IPS DF 6.9 (cell line): ENCODE measurements at places on chromosomes 5 and 9.

GRCh38 chr5:94779684-94780083 lies 161.2 kb downstream of the SLF1 start:
- DNase-seq = no peak

- DNase-seq = no peak
Measured at GRCh38 chr5:36492984-36493654, 113.3 kb upstream of the SLC1A3 start.

GRCh38 chr5:81851481-81852178 lies 100.7 kb upstream of the SSBP2 start:
- DNase-seq = peak; percentile 92

DNA sequence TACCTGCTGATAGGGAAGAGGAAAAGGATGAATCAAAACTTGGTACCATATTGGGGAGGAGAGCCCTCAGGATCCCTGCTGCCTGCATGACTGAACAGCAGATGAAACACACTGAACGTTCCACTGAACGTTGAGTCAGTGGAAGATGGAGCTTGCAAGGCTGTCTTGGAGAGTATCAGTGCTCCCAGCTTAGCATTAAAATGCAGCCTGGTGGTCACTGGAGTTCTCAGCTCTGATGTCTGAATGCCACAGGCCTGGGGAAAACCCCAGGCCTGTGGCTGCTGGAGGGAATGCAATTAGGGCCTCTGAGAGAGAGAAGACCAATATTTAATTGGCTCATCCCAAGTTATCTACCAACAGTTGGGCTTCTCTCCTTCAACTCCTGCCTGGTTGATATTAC lies 54.5 kb downstream of the PDE4D start:
- DNase-seq = no peak

DNA sequence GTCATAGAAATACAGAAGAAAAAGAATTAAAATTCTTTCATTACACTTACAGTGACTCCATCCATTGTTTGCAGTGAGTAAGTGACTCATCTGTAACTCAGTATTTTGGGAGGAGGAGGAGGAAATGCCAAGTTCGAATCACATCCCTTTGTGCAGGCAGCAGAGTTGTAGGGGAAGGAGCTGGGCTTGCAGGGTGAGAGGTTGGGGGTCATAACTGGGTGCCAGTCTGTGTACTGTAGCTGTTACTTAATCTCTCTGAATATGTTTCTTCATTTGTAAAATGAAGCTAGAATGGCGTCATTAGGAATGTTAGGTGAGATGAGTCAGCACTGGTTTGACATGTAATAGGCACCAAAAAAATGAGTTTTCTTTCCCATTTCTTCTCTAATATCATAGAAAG lies 235.7 kb upstream of the ADAMTSL1 start:
- DNase-seq = no peak

DNA sequence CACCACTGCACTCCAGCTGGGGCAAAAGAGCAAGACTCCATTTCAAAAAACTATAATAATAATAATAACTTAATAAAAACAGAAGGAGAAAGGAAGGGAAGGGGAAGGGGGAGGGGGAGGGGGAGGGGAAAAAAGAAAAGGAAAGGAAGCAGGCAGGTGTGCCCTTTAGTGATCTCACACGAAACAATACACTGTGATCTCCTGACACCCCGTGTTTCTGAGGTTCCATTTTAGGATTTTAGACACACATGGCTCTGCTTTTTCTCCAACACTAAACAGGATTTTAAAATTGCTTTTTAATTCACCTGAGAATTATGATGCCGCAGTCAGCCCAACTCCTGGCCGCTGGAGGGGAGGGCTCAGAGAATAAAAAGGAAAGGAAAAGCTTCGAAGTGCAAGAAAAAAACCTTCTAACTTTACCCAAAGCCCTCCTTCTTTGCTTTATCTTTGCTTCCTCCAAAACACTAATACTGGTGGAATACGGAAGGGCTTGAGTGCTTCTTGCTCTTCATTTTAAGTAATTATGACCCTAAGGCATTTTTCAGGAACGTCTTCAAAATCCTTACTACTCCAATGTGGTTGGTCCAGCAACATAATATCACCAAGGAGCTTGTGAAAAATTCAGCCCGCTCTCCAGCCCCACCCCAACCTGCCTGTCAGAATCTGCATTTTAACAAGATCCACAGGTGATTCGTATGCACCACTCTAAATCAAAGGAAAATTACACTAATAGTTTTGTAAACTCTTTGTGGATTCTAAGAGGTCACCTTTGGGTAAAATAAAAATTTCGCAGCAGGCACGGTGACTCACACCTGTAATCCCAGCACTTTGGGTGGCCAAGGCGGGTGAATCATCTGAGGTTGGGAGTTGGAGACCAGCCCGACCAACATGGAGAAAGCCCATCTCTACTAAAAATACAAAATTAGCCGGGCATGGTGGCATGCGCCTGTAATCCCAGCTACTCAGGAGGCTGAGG lies 66.0 kb downstream of the MYO10 start:
- DNase-seq = no peak

GRCh38 chr9:79896390-79896980 lies 324.7 kb downstream of the TLE4 start:
- DNase-seq = no peak

- DNase-seq = no peak
Measured at GRCh38 chr5:52922384-52922783, 66.8 kb upstream of the ITGA2 start.

DNA sequence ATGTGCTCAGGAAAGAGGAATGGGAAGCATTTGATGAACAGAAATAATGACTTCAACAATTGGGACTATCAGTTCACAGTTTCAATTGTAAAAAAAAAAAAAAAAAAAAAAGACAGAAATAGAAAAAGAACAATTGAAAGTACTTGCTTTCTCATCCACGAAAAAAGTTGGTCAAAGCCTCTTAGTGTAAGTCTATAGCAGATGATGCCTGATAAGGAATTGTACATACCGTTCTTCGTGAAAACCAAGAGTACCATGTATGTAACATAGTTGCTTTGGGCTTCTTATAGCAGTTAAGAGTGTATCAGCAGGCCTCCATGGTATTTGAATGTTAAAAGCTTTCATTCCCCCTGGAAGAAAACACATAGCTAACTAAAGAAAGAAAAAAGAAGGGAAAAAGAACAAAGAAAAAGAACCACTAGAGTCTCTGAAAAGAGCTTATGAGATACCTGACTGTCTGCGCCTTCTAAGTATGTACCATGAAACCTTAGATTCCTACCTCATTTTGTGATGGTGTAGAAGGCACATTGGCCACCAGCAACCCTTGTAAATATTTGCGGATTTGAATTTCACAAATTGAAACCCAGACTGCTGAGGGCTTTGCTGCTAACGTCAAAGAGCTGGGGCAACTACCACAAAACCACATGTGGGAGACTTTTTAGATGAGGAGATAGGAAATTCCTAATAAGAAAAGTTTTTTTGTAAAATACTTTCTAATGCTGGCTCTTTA lies 75.2 kb downstream of the TMC1 start:
- no peak for DNase-seq

- no peak for DNase-seq
Measured at GRCh38 chr5:124349931-124350330, 396.5 kb downstream of the ZNF608 start.

- DNase-seq = no peak
Measured at GRCh38 chr5:137346281-137346680, 152.8 kb downstream of the SPOCK1 start.

- no peak for DNase-seq
Measured at GRCh38 chr5:1130218-1130946, 18.5 kb upstream of the SLC12A7 start.

DNA sequence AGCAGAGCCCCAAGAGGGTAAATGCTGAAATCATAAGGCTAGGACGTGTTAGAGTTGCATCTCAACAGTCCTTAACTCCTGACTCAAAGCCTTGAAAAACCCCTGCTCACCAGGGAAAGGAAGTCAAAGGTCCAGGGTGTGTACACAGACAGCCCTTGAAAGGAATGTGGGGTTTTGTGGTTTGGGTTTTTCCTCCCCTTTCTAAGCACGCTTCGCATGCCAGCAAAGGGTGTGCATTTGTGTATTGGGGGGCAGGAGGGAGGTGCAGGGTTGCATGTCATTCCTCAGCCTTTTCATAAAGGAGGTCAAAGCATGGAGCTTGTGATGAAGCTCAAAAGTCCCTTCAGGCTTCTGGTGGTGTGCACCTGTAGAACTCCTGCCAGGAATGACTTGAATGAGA lies 17.3 kb upstream of the XPA start:
- DNase-seq = no peak

- DNase-seq = no peak
Measured at GRCh38 chr5:9370256-9370655, 175.6 kb downstream of the SEMA5A start.

GRCh38 chr9:98550206-98550820 lies 158.4 kb downstream of the GABBR2 start:
- no peak for DNase-seq

DNA sequence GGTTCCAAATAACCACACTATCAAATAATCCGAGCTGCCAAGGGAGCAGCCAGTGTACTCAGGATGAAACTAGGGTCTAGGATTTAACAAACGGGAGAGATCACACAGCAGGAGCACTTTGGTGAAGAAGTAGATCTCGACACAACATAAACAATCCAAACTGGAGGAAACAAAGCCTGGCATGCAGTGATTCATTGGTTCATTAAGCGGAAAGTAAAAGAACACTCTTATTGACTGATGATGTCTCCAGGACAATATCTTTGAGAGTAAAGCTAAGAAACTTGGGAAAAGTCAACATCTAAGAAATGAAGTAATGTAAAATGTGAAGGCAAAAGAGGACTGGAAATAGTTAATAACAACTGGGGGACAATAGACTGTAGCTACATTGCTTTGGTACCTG lies 1478.3 kb upstream of the CDH9 start:
- no peak for DNase-seq

- DNase-seq = no peak
Measured at GRCh38 chr9:92432972-92433548, 8.8 kb upstream of the OMD start.

DNA sequence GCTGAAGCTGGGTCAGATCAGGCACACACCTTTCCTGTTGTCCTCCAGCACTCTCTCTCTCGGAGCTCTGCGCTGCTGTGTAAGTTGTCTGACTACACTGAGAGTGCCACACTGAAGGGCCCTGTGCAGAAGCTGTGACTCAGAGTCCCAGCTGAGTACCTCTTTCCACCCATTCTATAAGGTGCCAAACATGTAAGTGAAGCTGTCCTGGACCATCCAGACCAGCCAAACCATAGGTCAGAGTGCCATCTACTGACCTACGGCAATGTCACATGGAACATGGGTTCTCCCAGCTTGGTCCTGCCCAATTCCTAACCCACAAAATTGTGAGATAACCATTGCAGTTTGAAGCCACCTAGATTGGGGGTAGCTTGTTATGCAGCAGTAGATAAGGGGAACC lies 68.2 kb downstream of the ADCY2 start:
- no peak for DNase-seq

GRCh38 chr5:142119051-142119625 lies 10.6 kb downstream of the NDFIP1 start:
- DNase-seq = no peak

DNA sequence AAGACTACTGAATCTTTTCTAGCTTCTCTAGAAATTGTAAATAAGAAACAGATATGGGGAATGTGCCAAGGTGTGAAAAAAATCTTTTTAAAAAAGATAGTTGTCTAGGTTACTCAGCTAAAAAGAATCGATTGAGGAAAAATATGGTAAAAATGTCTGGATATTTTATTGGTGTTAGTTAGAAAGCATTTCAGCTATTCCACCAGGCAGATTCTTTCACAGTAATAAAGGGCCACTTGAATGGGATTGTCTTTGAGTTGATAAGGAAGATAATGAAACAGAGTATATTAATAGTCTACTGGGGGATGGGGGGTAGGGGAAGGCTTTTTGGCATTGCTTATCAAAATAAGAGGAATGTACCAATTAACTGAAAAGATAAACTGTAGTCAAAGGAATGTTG lies 51.9 kb downstream of the SLIT3 start:
- DNase-seq = no peak

- no peak for DNase-seq
Measured at GRCh38 chr5:1497795-1498622, 25.8 kb downstream of the LPCAT1 start.

- no peak for DNase-seq
Measured at GRCh38 chr9:75242426-75242825, 154.1 kb downstream of the OSTF1 start.

GRCh38 chr9:27800159-27800558 lies 226.9 kb upstream of the C9orf72 start:
- no peak for DNase-seq

- DNase-seq = no peak
Measured at GRCh38 chr9:86405926-86406325, 51.7 kb upstream of the TUT7 start.

- DNase-seq = no peak
Measured at GRCh38 chr9:1726993-1727759, 288.0 kb upstream of the SMARCA2 start.

- no peak for DNase-seq
Measured at GRCh38 chr9:95270790-95271189, 46.7 kb downstream of the FANCC start.

DNA sequence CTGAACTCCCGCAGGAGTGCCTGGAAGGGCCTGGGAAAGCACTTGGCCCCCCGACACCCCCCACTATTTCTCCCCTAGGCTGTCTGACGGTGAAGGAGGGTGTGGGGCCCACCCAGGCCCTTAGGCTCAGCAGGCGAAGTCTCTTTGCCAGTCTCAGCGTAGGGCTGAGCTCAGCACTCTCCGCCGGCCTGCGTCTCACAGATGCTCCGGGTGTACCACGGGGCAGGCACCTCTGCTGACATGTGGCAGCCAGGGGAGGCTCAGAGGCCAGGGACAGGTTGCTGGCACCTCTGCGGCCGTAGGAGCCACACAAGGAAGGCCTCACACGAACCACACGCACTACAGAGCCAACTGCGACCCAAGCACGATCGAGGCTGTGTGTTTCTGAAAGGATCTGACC lies 114.2 kb downstream of the VAV2 start:
- DNase-seq = no peak

DNA sequence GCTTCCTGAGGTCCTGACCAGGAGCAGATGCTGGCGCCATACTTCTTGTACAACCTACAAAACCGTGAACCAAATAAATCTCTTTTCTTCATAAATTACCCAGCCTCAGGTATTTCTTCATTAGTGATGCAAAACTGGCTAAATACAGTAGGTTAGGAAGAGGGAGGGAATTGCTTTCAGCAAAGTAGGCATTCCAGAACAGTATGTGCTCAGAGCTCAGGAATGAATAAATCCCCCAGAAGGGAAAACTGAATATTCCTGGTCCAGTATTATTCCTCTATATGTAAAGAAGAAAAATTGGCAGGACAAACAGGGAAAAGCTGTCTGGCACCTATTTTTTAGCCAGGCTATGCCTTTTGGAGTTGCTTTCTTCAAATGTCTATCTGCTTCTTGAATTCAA lies 577.1 kb downstream of the PSAT1 start:
- DNase-seq = no peak

DNA sequence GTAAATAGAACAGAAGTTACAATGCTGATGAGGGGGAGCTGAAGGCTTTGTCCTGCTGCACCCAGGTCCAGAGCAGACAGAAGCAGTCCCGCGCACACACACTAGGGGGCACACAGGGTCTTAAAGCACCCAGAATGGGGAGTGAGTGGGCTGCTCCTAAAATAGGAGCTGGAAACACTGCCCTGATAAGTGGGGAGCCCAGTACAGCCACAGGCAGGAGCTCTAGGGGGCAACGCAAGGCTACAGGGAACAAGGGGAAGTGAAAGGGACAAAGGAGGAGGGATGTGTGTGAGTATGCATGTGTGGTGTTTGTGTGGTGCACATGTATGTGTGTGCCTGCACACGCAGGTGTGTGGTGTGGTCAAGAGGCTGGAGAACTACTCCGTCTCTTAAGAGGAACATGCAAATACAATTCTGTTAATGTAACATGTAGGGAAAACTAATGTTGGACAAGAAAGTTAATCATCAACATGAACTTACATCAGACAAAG lies 191.5 kb downstream of the ROR2 start:
- DNase-seq = peak; percentile 48

- no peak for DNase-seq
Measured at GRCh38 chr5:149420545-149421371, 41.7 kb upstream of the IL17B start.
